Germinal center (tissue), 1 donor: ENCODE measurements at places on chromosomes 1 and 21.

GRCh38 chr1:224623743-224624333, 7.7 kb downstream of the CNIH3 start:
- no peak for DNase-seq

DNA sequence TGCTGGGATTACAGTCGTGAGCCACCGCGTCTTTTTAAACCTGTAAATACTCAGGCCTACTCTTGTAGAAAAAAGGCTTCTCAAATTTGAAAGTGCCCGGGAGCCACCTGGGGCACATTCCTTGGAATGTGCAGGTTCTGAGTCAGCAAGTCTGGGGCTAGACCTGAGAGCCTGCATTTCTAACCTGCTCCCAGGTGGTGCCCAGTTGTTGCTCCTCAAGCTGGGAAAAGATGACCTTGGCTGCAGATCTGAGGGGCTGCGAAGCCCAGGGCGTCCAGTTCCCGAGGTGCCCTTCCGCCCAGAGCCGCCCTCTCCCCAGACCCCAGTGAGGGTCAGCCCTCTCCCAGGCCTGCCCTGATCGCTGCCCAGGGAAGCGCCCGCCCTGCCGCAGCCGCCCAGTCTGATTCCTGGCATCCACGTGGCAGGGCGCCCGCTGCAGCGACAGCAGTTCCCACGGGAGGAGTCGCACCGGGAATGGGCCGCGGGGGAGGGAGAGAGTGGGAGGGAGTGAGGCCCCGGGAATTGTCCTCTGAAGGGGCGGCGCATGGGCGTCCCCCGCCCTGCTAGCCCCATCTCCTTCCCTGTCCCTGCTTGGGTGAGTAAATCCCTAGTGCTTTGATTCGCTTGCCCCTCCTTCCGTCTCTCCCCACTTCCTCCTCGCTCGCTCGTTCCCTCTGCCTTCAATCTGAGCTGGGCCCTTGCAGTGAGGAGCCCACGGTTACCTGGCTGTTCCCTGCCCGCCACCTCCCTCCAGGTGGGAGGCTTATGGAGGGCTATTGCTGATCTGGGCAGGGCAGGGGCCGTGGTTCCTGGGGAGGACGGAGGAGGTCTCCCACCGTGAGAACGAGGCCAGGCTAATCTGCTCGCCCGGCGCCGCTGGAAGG, 18.8 kb upstream of the TENT5B start:
- no peak for DNase-seq

- DNase-seq = no peak
Measured at GRCh38 chr1:57770772-57771171, 346.9 kb upstream of the DAB1 start.

- no peak for DNase-seq
Measured at GRCh38 chr1:4166713-4167112, 266.6 kb upstream of the C1orf174 start.

GRCh38 chr1:220296981-220297380, 24.7 kb upstream of the RAB3GAP2 start:
- no peak for DNase-seq

DNA sequence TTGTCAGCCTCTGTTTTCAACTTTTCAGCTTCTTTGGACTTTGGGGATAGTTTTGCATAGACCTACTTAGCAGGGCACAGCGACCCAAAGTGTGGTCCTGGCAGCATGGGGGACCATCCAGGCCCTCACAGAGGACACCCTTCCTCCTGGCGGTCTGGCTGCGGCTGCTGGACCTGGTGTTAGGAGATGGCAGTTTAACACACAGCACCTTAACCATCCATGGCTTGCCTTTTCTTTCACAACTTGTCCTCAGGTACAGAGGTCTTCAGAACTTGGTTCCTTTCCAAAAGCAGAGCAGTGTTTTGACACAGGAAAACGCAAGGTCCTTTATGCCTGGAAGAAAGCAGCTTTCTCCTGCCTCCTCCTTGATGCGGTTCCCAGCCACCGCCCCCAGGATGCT, 68.1 kb downstream of the RHOU start:
- DNase-seq = no peak

DNA sequence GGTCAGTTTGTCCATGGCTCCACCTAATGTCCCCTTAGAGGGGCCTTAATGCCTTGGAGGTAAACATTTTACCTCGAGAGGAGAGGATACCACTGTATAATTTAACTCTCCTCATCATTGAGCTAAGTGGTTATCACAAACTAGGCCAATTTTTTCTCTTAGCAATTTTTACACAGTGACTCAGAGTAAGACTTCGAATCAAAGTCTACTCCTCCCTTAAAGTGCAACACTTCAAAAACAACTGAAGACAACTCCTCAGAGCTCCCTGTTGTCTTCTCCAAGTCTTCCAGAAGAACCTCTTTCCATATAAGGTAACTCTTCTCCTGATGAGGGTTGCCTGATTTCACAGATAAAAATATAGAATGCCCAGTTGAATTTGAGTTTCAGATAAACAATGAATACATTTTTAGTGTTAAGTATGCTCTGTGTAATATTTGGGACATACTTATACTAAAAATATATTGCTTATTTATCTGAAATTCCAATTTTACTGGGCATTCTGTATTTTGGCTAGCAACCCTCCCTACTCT, 4.9 kb upstream of the PTGFRN start:
- DNase-seq = no peak
